Stimulated activated CD8-positive, alpha-beta memory T cell treated with anti-CD3 and anti-CD28 coated beads, Interleukin-15, amount 100 ng/mL, for 24 hours (primary cell): ENCODE measurements at places on chromosomes 6 and 20.

DNA sequence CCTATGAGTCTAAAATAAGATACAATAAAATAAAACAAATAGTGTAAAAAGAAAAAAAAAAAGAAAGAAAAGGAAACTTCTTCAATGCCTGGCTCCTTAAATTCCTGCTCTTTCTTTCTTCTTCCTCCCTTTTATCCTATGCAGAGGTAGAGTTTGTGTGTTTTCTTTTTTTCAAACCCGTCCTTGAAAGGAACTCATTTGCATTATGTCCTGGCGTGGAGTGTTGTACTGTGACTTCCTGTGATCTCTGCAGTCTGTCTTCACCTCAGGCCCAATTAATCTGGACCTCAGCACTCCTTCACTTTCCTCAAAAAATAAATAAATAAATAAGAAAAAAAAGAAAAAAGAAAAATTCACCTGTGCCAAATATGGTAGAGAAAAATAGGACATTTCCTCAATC lies 541.9 kb upstream of the SPTLC3 start:
- DNase-seq = no peak

DNA sequence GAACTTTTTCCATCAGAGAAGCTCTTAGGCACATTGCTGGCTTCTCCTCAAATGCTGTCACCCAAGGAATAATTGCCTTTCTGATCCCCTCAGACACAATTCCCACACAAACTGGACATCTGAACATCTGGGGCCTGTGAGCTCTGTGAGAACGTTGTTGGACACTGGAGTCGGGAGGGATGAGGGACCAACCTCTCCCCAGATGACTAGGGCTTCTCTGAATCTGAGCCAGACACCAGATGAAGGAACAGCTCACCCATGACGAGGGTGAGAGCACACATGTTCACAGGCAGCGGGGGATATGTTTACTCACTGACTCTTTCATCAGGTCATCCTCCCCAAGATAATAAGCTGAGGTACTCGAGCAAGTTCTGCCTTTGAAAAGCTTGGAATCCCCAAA lies 283.9 kb upstream of the SUPT3H start:
- no peak for DNase-seq

DNA sequence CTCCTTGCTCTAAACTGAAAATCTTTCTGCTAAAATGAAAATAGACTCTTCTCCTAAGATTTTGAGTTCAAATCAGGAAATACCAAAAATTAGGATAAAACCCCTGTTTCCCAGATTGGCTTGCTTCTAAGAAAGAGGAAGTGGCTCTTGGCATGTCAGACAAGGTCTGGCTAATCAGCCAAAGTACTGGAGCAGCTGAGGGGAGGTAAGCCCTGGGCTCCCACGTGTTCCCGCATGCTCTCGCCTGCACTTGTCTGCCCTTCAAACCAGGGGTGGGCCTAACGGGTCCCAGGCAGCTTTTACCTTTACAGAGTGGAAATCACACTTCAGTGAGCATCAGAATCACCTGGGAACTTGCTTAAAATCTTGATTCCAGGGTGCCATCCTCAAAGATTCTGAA lies 43.2 kb upstream of the GABRR1 start:
- no peak for DNase-seq

- DNase-seq = no peak
Measured at GRCh38 chr20:2806351-2806701, 5.9 kb upstream of the CPXM1 start.

GRCh38 chr6:43951756-43952675 lies 175.2 kb downstream of the MRPL14 start:
- no peak for DNase-seq

DNA sequence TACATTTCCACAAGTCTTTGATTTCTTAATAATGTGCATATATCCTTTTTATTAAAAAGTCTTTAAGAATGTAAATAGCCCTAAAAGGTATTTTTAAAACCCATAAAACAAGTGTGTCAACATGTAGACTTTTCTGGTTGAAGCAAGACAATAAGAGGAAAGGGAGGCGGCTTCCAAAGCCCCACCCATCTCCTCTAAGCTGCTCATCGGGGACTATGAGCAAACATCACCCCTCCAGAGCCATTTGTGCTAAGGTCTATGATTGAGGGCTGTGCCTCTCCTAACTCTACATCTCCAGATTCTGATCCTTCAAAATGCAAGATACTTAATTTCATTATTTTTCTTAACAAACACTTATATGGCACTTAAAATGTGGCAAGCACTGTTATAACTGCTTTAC lies 2.5 kb upstream of the NAA20 start:
- DNase-seq = no peak

DNA sequence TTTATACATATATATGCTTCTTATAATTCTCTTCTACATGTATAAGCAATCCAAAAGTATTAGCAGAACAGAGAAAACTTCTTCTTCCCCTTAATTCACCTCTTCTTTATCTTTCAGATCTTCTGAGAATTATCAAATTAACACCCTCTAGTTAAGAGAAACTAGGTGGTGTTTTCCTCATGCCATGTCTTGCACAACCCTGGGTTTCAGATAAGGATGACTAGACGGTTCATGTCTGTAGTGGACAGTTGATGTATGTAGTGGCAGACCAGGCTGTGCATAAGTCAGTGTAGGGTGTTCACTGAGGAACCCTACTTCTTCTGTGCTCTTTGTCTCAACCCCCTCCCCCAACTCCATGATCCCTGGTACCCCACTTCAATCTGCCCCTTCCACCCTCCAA lies 187.3 kb downstream of the SAMD5 start:
- no peak for DNase-seq

DNA sequence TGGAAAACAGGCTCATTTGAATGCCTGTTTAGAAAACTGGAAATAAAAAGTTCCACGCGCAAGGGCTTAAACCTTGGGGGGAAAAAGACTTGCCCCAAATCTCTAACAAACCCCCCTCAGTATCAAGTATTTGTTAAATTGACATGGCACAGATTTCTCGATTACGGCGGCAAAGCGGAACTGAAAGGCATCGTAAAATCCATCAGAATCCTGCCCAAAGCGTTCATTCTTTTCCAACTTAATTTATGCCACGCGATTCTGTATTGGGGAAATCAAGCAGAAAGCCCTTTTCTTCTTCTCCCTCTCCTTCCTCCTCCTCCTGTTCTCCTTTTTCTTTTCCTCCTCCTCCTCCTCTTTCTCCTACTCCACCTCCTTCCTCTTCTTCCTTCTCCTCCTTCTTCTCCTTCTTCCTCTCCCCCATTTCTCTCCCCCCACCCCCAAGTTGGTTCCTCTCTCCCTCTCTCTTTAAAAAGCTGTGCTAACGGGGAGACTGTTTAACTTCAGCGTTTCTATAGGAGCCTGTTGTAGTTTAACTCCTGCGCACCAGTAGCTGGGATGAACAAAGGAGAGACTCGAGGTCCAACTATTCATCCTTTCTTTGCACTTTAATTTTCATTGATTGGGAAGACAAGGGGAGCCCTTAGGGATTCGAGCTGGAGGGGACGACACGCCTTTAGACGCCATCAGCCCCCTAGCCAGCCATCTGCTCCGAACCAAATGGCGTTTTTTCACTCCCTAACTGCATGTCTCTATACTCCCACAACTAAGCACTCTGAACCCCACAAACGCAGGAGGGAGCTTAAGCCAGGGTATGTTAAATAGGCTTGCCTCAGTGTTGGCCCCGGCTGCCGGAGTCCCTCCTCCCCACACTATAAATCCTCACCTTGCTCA lies 2.7 kb upstream of the DLL1 start:
- DNase-seq = no peak

DNA sequence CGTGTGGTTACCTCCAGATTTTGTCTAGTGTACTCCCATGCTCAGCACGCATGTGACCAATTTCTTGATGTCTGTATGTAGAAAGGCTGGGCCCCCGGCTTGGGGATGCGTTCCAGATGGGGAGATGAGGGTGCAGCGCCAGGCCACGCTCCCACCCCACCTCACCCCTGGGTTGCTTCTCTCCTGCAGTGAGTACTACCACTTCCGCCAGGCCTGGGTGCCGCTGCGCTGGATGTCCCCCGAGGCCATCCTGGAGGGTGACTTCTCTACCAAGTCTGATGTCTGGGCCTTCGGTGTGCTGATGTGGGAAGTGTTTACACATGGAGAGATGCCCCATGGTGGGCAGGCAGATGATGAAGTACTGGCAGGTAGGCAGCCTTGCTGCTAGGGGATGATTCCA lies 11.5 kb upstream of the SRF start:
- DNase-seq = no peak

- no peak for DNase-seq
Measured at GRCh38 chr6:21907291-21907690, 313.7 kb downstream of the SOX4 start.

- DNase-seq = no peak
Measured at GRCh38 chr6:164528539-164528938, 780.9 kb downstream of the C6orf118 start.

DNA sequence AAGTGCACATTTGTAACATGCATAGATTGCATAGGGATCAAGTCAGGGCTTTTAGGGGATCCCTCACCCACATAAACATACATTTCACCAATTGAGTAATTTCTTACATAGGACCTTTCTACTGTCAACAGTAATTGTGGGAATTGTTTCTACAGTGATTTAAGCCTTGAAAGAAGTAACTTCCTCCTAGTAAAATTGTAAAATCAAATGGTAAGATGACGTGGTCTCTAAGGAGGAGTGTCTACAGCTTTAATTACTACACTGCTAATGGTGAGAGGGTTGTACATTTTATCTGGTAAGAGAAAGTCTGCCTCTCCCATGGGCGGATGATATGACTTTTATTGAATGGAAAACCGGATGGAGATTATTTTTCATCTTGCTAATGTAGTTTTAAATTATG lies 98.0 kb downstream of the RPP40 start:
- DNase-seq = no peak

- no peak for DNase-seq
Measured at GRCh38 chr6:152086223-152086873, 278.9 kb downstream of the ESR1 start.

DNA sequence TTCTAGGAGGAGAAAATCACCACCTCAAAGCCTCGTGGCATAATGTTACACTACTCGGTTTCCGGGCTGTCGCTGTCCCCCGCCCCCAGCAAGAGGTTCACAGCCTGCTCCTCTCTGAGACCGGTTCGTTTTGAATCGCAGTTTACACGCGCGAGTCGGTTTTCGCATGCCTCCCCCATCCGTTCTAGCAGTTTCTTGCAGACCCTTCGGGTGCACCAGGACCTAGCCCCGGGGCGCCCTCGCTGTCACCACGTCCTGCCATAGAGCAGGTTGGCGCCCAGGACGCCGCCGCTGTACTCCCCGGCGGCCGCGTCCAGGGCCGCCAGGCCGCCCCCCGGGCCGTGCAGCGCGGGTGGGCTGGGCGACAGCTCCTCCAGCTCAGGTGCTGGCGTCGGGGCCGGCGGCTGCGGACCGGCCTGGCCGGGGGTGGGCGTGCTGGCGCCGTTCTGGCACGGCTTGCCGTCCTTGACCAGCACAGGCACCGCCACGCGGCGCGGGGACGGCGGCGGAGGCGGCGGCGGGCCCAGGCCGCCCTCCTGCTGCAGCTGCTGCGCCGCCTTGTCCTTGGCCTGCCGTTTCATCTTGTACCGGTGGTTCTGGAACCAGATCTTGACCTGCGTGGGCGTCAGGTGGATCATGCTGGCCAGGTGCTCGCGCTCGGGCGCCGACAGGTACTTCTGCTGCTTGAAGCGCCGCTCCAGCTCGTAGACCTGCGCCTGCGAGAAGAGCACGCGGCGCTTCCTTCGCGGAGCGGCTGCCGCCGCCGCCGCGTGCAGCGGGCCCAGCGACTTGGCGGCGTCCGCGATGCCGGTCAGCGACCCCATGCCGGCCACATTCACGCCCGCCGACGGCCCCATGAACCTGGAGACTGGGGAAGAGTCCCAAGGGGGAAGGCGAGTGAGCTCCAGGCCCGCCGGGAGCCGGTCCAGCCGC lies 1.4 kb downstream of the NKX2-4 start:
- no peak for DNase-seq

GRCh38 chr6:153218184-153218792 lies 87.2 kb upstream of the RGS17 start:
- no peak for DNase-seq

GRCh38 chr20:54234991-54235390 lies 27.1 kb downstream of the PFDN4 start:
- no peak for DNase-seq

- DNase-seq = no peak
Measured at GRCh38 chr20:12371990-12372389, 454.3 kb downstream of the BTBD3 start.

DNA sequence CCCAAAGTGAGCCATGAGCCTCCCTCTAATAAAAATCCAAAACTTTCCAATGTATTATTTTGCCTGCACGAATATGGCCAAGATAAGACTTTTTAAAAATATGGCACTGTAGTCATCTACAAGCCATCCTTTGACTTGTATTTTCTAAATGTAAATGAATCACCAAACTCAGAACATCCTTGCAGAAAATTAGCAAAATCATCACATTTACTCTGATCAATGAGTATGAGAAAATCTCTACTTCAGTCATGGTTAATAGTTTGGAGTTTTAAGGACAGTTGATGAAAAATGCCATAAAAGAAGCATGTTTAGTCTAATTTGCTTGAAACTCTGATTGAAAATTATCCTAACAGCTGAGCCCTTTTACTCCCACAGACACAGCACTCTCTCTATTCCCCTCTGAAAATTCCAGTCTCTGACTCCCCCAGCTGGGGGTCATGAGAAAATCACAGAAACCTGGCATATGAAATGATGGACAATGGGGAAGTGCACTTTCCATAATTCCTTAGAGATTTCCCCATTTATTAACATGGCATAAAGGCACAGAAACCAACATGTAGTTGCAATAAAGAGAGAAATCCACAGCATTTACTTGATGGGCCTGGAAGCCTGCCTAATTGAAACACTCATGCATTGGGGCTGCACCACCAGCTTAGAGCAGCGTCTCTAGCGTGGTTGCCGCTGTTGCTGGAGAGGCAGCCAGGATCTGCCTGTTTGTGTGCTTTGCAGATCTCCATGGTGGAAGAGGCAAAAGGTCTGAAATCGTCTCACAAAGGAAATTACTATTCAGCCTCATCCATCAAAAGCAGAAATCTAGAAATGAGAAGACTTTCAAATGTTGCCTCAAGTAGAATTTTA lies 214.0 kb downstream of the WDR27 start:
- DNase-seq = no peak

DNA sequence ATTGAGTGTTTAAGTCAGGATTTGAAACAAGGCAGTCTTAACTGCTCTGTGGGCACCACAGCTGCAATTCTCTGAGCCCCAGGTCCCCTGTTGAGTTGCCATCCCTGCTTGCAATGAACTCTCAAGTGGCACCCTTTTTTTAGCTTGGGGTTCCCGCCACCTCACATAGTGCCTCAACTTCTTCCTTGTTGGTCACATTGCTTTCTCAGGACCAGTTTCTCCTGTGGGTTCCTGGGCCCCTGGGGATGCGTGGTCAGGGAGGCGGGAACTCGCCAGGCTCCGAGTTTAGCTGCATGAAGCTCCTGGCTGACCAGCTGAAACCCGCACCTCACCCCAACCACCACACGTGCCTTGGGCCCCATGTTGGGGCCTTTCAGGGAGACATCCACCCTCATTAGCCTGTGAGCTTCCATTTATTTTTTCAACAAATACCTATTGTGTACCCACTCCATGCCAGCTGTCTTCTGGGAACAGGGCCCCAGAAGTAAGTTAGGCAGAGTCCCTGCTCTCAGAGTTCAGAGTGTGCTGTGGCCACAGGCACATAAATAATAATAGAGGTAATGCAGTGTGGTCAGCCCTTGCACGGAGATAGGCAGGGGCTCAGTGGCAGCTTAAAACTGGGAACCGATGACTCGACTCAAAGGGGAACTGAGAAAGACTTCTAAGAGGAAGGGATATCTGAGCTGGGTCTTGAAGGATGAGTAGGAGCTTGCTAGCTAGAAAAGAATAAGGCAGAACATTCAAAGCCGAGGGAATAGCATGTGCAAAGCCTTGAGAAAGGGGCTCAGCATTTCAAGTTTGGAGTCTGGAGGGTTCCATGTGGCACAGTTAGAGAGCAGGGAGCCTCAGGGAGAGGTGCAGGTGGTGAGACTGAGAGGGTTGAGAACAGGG lies 33.9 kb upstream of the FAM83D start:
- DNase-seq = no peak
